ENCODE measurements at places on chromosomes 12 and 14. TPM values are rescaled to one million over a fixed set of nuclear protein-coding genes. Genes with fewer than 3 reads are reported as not detected.

Gene ATF7
- 22.9 TPM for polyA plus RNA-seq

GRCh38 chr14:88986146-88986841 lies 161.8 kb downstream of the TTC8 start:
- DNase-seq: no peak

GRCh38 chr12:31651893-31652521 lies 7.5 kb upstream of the ETFBKMT start:
- DNase-seq: no peak

GRCh38 chr14:100246809-100247428 lies 8.0 kb downstream of the YY1 start:
- DNase-seq: no peak

DNA sequence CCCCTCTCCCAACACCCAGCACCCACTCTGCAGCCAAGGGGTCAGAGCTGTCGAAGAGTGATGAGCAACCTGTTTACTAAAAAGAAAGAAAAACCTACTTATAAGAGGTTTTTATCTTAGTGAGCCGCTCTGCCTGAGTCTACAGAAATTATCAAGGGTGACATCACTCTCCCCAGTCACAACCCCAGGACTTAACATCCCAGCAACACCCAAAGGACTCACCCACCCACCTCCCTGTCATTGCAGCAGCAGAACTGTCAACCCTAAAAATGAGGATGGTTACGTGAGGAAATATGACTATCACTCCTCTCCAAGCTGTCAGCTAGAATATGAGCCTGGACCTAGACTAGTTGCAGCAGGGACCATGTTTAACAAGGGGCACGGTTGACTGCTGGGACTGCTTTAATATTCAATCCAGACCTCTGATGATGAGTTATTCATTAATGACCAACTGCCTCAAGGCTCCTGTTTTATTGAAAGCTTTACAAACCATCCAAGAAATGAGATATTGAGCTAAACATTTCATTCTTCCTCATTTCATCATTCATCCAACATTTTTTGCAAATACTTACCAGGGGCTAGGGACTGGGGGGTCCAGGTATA lies 53.9 kb upstream of the FICD start:
- DNase-seq: no peak

Measured in BJ (cell line).